Activated T-helper 1 cell treated with anti-CD3 and anti-CD28 coated beads, Interleukin-2, amount 50 U/mL, for 16 hours (primary cell): ENCODE measurements at places on chromosomes 6 and 20.

GRCh38 chr6:51283723-51284355 lies 465.2 kb downstream of the TFAP2B start:
- DNase-seq = no peak

DNA sequence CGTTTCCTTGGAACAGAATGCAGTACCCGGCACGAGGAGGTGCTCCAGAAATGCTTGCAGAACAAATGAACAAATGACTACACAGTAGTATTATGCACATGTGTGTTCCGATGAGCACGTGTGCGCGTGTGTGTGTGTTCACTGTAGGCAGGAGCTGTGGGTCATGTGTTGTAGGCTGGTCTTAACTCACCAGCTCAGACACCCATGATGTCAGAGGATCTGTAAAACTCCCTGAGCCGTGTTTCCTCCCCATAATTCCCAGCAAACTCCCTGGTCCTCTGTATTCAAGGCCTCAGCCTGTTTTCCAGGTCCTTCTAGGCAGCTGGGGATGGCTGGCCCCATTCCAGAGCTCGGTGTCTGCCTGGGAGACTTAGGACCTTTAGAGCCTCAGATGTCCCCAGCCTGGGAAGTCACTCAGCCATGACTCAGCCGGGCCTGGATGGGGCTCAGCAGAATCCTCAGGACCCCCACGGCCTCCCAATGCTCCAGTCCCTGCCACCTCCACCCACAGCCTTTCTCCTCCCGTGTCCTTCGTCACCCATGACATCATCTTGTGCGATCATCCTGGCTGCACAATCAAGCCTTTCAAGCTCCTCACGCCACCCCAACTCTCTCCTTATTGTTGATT lies 475.0 kb upstream of the SULF2 start:
- no peak for DNase-seq

DNA sequence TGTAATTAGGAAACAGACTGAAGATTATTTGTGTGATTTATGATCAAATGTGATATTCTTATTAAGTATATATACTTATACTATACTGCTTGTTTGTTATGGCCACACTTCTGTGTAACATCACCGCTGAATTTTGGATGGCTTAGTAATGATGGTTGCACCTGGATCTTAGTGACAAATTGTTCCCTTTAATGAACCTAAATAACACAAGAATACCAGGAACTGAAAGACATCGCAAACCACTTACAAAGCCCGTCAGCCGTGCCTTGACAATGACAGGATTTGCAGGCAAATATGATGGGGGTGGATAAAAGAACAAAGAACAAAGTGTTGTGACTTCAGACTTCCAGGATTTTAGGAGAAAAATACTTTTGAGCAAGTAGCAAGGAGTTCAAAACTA lies 67.1 kb downstream of the LAMP5 start:
- no peak for DNase-seq

DNA sequence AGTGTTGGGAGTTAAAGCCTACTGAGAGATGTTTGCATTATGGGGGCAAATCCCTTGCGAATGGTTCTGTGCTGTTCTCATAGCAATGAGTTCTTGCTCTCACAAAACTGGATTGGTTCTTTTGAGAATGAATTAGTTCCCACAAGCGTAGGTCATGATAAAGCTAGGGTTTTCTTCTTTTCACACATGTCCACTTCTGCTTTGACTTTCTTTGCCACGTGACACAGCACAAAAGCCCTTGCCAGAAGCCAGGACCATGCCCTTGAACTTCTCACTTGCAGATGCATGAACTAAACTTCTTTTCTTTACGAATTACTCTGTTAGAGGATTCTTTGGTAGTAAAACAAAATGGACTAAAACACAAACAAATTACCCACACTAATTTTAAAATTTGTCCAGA lies 922.8 kb downstream of the EPHA7 start:
- no peak for DNase-seq

DNA sequence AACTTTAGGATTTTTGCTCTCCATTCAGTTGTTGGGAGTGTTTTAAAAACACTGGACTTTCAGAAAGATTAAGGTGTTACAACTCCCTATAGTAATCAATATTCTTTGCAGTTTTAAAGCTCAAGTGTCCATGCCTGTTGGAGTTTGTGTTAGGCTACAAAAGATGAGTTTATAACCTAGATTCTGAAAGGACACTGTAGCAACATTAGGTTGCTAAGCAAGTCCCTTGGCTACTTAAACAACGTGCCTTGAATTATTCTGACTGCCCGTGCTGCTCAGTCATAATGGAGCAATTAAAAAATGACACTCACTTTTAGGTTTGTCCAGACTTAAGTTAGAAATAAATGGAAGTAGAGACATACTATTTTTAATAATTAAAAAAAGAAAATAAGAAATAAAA lies 41.0 kb downstream of the KLHL32 start:
- no peak for DNase-seq

DNA sequence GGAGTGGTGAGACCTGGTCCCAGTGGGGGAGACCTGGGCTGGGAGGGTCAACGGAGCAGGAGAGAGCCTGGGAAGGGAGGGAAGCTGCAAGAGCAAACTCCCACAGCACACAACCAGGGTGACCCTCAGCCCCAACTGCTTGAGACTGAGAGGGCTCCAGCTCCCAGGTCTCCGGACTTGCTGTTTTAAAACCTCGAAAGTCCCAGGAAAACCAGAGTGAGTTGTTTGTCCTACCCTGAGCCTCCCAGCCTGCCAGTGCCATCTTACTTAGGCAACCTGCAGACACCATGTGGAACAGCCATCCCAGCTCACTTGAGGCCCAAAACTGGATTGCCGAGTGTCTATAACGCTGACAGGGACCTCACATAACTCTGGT lies 4.8 kb upstream of the NTSR1 start:
- DNase-seq = no peak

- no peak for DNase-seq
These were observed 114.7 kb downstream of the GJA10 start for GRCh38 chr6:90008908-90009501.

DNA sequence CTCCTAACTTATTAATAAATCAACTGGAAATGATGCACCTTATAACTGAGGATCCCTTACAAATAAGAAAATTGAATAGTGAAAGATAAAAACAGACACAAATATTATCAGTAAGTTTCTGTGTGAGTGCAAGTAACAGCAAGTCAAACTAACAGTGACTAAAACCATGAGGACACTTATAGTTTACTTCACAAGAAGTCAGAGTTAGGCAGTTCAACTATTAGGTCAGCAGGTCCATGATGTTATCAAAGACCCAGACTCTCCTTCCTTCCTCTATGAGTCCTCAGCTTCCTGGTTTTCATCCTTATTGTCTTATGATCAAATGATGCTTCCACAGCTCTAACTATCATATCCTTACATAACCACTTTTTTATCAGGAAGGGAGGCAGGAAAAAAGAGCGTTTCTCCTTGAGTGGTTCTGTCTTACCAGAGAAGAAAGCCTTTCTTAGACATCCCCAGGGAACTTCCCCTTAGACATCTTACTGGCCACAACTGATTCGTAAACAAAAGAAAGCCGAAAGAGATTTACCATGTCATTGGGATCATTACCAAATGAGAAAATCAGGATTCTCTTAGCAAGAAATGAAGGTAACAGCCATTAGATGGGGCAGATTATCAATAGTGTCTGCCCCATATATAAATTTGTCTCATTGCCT lies 114.3 kb upstream of the LRFN2 start:
- no peak for DNase-seq

- DNase-seq = no peak
These were observed 118.3 kb downstream of the KCNQ5 start for GRCh38 chr6:72740135-72740534.

GRCh38 chr6:156564807-156565149 lies 212.4 kb upstream of the ARID1B start:
- DNase-seq = no peak

- no peak for DNase-seq
These were observed 77.8 kb downstream of the VIP start for GRCh38 chr6:152828431-152828830.

- DNase-seq = no peak
These were observed 60.1 kb downstream of the SLC16A10 start for GRCh38 chr6:111147440-111147839.

DNA sequence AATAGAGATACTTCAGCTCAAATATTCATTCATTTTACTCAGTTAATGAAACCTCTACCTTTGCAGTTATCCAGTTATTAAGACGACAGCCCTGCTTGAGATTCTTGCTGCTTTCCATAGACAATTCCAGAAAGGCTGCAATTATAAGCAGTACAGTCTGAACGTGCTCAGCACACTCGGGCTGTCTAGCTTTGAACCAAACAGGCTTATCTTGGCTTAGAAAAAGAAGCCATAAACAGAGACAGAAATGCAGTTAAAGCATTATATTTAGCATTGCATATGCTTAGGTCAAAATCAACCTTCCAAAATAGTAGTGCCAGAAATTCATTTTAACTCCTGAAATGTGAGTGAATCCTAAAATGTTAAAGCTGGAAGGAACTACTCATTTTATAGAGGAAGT lies 204.1 kb upstream of the KCNQ5 start:
- DNase-seq = no peak

GRCh38 chr20:39111359-39112177 lies 149.4 kb downstream of the DHX35 start:
- no peak for DNase-seq

DNA sequence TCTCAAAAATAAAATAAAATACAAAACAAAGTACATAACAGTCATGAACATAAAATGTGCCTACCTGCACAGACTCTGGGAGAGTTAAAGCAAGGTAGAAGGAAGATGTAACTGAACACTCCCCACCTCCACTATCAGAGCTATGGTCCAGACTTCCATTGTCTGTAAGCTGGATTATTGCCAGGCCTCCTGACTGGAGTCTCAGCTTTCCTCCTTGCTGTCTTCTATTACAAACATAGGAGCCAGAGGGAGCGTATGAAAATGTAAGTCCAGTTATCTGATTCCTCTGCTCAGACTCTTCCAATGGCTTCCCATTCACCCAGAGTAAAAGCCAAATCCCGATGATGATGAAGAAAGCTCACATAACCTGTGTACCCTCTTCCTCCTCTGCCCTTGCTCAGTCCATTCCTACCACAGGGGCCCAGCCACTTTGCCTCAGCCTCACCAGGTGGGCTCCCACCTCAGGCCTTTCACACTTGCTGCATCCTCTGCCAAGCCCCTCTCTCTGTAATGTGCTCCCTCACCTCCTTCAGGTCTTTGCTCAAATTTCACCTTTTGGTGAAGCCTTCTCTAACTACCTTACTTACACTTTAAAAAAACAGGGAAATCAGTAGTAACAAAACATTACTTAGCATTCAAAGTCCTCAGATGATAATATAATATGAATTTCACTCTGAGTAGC lies 194.1 kb downstream of the RIMS1 start:
- no peak for DNase-seq

DNA sequence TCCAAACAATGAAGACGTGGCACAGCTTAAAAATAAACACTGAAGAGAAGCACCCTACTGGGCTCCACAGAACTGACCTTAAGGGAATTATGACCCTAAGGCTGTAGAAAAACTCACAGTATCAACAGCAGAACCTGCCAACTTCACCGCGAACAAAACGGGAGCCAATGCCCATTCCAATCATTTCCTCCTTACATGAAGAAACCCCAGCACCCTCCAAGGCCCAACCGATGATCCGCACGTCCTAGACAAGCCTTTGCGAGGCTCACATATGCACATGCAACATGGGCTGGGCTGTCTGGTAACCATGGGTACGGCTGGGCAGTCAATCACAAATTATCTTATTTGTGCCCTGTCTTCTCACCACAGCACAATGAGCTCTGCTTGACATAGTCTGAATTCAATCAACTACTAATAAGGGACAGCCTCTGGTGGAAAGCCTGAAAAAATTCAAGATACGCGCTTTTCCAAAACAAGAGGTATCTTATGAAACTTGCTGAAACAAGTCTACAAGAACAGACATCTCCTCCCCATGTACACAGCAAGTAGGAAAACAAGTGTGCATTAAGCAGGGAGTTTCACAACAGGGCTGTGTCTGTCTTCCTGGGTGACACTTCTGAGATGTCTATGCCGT lies 1.7 kb downstream of the DIDO1 start:
- no peak for DNase-seq

DNA sequence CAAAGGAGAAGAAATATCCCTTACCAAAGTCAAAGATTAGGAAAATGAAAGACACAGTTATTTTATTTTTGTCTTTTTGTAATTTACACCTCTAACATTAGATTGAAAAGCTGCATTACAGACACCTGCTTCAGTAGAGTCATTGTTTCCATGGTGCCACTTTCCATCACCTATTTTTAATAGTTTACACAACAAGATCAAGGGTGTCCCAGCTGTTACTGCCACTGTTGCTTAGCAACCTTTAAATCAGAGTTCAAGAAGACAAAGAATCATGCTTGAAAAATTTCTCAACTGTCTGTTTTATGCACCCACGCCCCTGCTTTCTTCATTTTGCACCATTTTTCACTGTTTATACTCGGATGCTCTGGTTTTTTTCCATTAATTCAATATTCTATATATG lies 668.2 kb upstream of the GJE1 start:
- no peak for DNase-seq

GRCh38 chr6:14072084-14072483 lies 45.5 kb upstream of the CD83 start:
- DNase-seq = no peak

DNA sequence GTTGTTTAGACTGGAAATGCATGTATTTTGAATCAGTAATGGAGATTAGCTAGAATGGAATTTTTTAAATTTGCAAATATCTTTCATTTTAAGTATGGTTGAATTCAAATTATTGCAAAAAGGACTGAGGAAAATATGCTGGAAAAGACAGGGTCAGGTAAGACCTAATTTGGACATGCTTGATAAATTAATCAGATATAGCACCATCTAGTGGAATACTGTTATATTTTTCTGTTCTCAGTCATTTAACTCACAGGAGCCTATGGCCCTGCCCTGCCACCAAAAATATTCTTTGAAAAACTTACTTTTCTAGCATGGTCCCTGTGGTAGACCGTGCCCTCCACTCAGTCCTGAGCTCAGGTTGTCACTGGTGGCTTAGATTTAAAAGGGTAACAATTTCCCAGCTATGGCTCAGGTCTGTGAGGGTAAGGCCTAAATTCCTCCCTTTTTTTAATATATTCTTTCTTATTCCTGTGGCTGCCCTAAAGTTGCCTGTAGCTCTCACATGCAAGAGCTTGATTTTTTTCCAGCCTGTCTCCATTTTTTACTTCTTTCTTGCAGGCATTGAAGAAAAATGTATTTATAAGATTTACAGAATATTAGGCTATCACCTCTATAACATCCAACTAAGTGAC lies 25.3 kb upstream of the KIAA1586 start:
- no peak for DNase-seq
